ENCODE measurements at places on chromosomes 1 and 21. TPM values are rescaled to one million over a fixed set of nuclear protein-coding genes. Genes with fewer than 3 reads are reported as not detected.

The NT5C1A gene
- not detected for total RNA-seq

The ATP6V1G3 gene
- total RNA-seq, result not detected

The ZSWIM5 gene
- total RNA-seq, result 2.9 TPM

The MAP3K21 gene
- total RNA-seq, result 22.9 TPM

The FAAH gene
- 0.17 TPM for total RNA-seq

The GNG12 gene
- total RNA-seq, result 267 TPM

The MFSD2A gene
- 3.0 TPM for total RNA-seq

The SPSB1 gene
- 11.6 TPM for total RNA-seq

The NBPF4 gene
- not detected for total RNA-seq

The IGSF3 gene
- 1.7 TPM for total RNA-seq

The PERM1 gene
- not detected for total RNA-seq

The PPFIA4 gene
- total RNA-seq, result 3.4 TPM

The COL8A2 gene
- total RNA-seq, result 0.12 TPM

The OR2AK2 gene
- total RNA-seq, result not detected

The RUNX1 gene
- total RNA-seq, result 10.6 TPM

The RCSD1 gene
- total RNA-seq, result not detected

The MACF1 gene
- total RNA-seq, result 35.9 TPM

The PER3 gene
- total RNA-seq, result 0.92 TPM

The PRDM15 gene
- total RNA-seq, result 4.3 TPM

The MIXL1 gene
- total RNA-seq, result not detected

The GBP6 gene
- not detected for total RNA-seq

The TLR5 gene
- total RNA-seq, result 0.05 TPM

The NTMT2 gene
- not detected for total RNA-seq

The TEX38 gene
- total RNA-seq, result not detected

The PSMG1 gene
- total RNA-seq, result 76.7 TPM

The KRTAP7-1 gene
- total RNA-seq, result not detected

The DRAXIN gene
- total RNA-seq, result 0.03 TPM

The SH2D2A gene
- 135 TPM for total RNA-seq

The CLCNKA gene
- not detected for total RNA-seq

The FCMR gene
- not detected for total RNA-seq

The SLC2A5 gene
- not detected for total RNA-seq

The FOXD2 gene
- total RNA-seq, result 0.54 TPM
